ENCODE measurements at places on chromosomes 12 and 14.

- no peak for DNase-seq
Measured at GRCh38 chr12:114412825-114413749, 7.1 kb upstream of the TBX5 start.

GRCh38 chr12:31220061-31220460 lies 105.9 kb downstream of the SINHCAF start:
- DNase-seq: no peak

- DNase-seq: no peak
Measured at GRCh38 chr12:89470741-89471509, 53.7 kb downstream of the GALNT4 start.

DNA sequence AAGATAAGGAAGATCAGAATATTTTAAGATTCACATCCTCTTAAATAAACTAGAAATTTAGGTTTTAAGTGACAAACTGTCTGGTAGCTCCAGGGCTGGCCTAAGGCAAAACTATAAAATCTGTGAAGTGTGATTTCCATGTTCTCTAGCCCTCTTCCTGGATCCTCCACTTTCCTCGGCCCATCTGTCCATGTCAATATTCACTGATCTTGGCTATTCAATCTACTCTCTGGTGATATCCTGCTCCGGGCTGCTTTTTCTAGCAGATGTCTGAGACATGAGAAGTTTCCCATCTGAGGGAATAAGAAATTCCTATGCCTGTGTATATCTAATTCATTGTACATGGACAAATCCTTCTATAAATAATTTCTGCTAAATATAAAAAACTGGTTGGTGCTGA lies 500.4 kb downstream of the GALC start:
- DNase-seq: no peak

DNA sequence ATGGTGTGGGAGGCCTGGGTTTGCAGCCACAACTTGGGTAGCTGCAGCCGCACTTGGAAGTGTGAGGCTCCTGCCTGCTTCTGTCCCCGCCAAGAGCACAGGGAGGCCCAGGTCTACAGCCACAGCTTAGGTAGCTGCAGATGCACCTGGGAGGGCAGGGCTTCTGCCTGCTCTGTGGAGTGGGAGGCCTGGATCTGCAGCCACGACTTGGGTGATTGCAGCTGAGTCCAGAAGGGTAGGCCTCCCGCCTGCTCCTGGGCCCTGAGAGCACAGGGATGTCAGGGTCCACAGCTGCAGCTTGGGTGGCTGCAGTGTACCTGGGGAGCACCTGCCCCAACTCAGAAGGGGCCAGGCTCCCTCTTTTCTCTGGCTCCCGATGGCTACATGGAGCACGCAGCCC lies 287.3 kb downstream of the AEBP2 start:
- no peak for DNase-seq

GRCh38 chr12:107762874-107763273 lies 1.9 kb upstream of the PRDM4 start:
- DNase-seq: no peak

GRCh38 chr14:57073986-57074385 lies 194.7 kb downstream of the EXOC5 start:
- no peak for DNase-seq

- peak; percentile 16 for DNase-seq
Measured at GRCh38 chr12:32290411-32290810, 108.9 kb upstream of the FGD4 start.
